ENCODE measurements at places on chromosomes 11 and 22. TPM values are rescaled to one million over a fixed set of nuclear protein-coding genes. Genes with fewer than 3 reads are reported as not detected.

DNA sequence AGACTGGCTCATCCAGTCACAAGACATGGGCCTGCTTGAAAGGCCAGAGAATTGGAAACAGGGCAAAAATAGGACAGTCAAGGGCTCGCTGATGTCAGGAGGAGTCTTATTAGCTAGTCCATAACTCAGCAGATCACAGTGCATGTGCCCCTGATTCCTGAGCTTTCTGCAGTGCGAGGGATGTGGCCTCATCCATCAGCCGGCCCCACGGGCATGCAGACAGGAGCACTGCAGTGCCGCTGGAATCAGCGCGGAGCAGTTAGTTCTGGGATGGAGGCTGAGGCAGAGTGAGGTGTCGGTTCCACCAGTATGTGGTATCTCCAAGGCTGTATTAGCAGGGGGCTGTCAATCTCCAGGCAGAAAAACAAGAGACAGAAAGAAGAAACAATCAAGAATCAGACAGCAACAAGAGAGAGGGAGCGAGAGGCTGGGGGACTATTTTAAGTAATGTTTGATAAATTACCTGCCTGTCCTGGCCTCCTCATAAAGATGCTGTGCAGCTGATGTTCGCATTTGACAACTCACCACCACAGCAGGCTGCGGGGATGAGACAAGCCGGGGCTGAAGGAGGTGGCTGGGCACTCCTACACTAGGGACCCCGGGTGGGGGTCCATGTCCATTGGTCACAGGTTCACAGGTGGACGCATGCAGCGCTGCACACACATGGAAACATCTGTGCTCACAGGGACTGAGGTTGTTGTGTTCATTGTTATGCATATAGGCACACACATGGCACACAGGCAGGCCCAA, 167.2 kb downstream of the TRIM29 start:
- no peaks in the 10 kb centered on the region for H3K36me3 ChIP-seq
- no peak for DNase-seq
- H3K4me1 ChIP-seq, result no peaks in the 10 kb centered on the region
- no peak overlapping the region for H3K4me3 ChIP-seq
- H3K27ac ChIP-seq, result no peak overlapping the region

GRCh38 chr11:130247319-130247718, 67.4 kb downstream of the ZBTB44 start:
- H3K4me3 ChIP-seq, result no peak overlapping the region
- H3K4me1 ChIP-seq, result peaks cover 39% of the 10 kb centered on the region
- H3K27me3 ChIP-seq, result no peaks in the 10 kb centered on the region
- peaks cover 20% of the 10 kb centered on the region for H3K36me3 ChIP-seq
- DNase-seq, result no peak
- H3K27ac ChIP-seq, result no peak overlapping the region

DNA sequence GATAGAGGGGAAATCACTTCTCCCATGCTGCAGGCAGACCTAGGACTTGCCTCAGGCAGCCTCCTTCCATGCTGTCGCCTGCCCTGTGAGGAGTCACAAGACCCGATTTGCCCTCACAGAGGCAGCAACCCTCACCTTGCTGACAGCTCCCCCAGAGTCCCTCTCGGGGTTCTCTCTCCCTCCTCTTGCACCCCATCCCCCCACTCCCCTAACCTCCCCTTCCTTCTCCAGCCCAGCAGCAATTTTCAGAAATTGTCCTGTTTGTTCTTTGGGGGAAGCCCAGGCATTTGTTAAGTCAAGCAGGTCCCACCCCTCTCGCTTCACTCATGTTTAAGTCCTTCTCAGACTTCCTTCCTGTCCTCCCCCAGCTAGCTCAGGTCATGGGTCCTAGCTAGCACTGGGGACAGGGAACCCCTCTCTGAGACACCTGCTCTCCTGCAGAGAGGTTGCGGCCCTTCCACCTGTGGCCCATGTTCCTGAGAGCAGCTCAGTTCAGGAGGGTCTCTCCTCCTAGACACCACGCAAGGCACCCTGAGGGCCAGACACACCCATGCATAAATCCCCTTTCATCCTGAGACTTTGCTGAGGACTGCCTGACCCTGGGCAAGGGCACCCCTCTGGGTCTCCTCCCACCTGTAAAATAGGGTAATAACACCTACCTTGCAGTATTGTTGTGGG, 6.3 kb upstream of the FXYD2 start:
- no peak overlapping the region for H3K4me3 ChIP-seq
- peak overlapping the region; percentile 62 for H3K27ac ChIP-seq
- H3K27me3 ChIP-seq, result no peaks in the 10 kb centered on the region

DNA sequence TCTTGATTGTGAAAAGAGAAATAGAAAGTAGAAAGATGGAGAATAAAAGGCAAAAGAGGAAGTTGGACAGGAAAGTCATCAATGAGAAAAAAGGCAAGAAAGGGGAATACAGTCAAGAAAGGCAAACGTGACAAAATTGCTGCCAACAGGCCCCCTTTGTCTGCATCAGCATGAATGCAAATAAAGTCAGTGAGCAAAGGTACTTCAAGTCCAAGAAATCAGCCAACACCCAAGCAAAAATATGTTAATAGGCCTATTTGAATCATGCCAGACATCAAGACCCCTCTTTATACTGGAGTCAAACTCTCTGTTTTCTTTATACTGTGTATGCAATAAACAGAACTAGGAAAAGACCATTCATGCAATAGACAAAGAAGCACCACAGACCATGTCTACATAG, 34.3 kb downstream of the GUCY1A2 start:
- H3K4me3 ChIP-seq, result no peak overlapping the region
- no peaks in the 10 kb centered on the region for H3K27me3 ChIP-seq
- no peak overlapping the region for H3K27ac ChIP-seq
- DNase-seq, result no peak
- no peaks in the 10 kb centered on the region for H3K36me3 ChIP-seq

DNA sequence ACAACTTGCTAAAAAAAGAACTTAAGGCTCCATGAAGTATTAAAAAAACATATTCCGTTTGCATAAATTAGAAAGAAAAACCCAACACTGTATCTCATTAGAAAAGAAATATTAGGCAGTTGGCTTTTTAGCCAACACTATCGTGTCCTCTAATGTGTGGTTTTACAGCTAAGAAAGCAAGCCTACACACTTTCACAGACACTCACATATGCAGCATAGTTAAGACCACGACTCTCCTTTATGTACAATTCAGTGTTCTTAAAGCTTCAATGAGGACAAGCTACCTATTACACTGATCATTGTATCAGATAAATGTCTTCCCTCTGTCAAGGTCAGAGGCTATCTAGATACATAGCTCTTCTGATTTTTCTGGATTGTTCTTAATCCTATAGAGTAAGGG, 80.1 kb downstream of the PICALM start:
- H3K27me3 ChIP-seq, result no peaks in the 10 kb centered on the region
- H3K27ac ChIP-seq, result peak overlapping the region; percentile 10
- H3K36me3 ChIP-seq, result peaks cover 40% of the 10 kb centered on the region
- H3K4me3 ChIP-seq, result no peak overlapping the region
- no peak for DNase-seq

DNA sequence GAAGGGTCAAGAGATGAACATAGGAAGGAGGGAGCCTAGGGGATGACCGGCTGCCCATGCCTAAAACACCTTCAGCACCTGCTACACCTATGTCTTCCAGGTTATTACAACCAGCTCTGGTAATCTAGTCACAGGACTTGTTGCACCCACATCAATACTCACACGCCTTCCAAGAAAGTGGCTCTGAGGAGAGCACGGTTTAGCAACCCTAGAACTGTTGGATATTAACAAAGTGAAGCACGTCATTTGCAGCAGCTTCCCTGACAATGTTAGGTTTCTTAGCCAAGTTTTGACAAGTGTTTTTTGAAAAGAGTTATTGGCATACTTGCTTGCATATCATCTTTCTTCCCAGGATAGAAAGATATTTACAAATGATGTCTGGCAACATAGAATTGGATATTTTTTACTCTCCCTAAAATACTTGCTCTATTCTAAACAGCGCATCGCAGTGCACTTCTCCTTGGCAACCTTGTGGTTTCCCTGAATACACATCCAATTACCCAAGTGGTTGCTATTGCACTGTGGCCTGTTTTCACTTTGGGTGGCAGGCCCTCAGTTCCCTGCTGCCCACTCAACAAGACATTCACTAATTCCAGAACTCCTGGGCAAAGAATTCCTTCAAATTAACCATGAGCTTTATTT, 94.3 kb upstream of the ARHGAP42 start:
- no peak overlapping the region for H3K27ac ChIP-seq
- no peak overlapping the region for H3K4me3 ChIP-seq
- H3K4me1 ChIP-seq, result no peaks in the 10 kb centered on the region
- DNase-seq, result no peak
- no peaks in the 10 kb centered on the region for H3K36me3 ChIP-seq

- DNase-seq, result no peak
- H3K4me3 ChIP-seq, result no peak overlapping the region
- H3K36me3 ChIP-seq, result no peaks in the 10 kb centered on the region
- no peak overlapping the region for H3K27ac ChIP-seq
- H3K4me1 ChIP-seq, result no peaks in the 10 kb centered on the region
Measured at GRCh38 chr11:88979641-88980040, 86.1 kb downstream of the GRM5 start.

APOA1 gene
- not detected for total RNA-seq

OR6T1 gene
- not detected for total RNA-seq

GLB1L3 gene
- total RNA-seq, result 12.2 TPM

ACR gene
- not detected for total RNA-seq

Measured in activated CD4-positive, alpha-beta T cell treated with anti-CD3 and anti-CD28 coated beads for 36 hours (primary cell).